Natural killer cell (primary cell): ENCODE measurements at places on chromosomes 6 and 20.

GRCh38 chr6:139152892-139153271, 18.0 kb downstream of the HECA start:
- DNase-seq, result no peak

DNA sequence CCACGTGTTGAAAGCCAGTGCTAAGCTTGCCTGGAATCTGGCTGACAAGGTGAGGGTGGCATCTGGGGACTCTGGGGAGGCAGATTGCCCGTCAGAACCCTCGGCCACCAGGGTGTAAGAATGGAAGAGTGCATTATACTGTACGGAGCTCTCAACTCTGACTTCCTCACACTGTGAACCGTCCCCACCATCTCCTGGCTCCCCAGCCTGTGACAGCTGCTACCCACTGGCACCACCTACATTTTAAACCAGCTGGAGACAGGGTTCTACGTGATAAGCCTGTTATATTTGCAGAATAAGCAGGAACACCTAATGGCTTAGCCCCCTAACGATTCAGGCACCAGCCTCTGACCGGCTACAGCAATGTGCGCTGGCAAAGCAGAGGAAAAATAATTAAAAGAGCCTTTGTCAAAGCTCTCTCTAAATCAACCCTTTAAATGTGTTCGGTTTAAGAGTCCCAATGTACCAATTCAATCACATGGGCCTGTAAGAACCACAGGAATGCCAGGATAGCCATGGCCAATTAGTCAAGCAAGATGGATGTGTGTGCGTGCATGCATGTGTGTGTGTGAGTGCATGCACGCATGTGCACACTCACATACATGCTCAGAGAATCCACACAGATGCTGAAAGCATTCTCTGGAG, 89.1 kb upstream of the TAB2 start:
- DNase-seq, result no peak

DNA sequence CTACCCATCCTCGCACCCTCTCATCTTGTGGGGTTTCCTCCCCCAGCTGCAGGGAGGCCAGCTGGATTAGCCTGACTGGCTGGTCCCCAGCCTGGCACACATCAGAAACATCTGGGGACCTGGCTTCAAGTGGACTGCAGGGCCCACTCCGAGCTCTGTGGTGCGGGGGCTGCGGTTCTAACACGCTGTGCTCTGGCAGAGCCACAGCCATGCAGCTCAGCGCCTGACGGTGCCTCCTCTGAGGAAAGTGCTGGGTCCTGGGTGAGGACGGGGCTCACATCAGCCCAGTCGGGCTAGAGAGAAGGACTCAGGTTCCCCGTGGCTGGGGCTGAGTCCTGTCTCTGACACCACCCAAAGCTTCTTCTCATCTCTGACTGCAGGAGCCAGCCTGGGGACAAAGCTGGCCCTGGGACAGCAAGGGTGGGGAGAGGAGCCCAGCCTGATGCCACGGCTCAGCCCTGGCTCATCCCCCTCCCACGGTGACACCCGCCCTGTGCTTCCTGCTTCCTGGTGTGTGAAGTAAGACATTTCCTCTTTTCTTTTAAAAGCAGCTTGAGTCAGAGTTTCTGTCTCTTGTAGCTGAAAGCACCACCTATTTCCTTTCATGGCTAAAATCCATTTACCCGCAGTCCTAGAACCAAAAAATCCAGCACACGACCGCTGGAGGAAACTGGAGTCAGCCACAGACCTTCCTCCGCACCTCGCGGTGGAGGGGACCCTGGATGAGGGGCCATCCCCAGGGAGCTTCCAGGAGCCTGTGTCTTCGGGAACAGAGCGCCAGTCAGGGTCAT, 127.4 kb upstream of the AFDN start:
- no peak for DNase-seq

DNA sequence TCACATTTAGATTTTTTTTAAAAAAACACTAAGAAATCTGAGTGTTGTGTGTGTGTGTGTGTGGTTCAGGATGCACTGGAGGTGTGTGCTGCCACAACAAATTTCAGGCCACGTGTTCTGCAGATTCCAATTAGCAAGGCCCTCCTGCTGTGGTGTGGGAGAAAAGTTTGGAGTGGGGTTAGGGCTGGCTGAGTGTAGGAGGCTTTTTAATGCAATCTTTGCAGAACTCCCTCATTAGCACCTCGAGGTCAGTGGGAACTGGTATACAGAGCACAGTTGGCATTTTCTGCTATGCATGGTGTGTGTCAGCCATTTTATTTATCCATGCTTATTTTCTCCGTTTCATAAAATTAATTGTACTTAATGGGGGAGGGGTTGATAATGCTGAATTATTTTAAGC, 187.6 kb downstream of the SOX4 start:
- DNase-seq, result no peak

- DNase-seq, result no peak
Measured at GRCh38 chr20:42392442-42392841, 774.3 kb upstream of the CHD6 start.

GRCh38 chr6:44656691-44657090, 269.2 kb downstream of the CDC5L start:
- DNase-seq, result no peak

DNA sequence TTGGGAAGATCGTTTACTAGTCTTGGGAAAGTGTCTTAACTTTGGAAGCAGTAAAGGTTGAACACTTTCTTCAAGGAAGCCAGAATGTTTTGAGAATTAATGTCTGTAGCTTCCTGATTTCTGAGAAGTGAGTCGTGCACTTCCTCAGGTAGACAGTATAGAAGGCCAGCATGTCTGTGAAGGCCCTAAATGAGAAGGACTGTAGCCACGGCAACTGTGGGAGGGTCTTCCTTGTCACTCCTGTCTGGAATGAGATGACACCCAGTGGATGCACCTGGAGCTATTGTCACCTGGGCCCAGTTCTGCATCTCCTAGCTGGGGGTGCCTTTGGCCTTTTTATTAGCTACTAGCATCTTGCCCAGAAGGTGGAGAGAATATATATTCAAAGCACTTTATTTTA, 8.8 kb downstream of the STX16 start:
- no peak for DNase-seq

GRCh38 chr6:165321555-165322145, 12.2 kb upstream of the C6orf118 start:
- no peak for DNase-seq

- no peak for DNase-seq
Measured at GRCh38 chr6:75431379-75431778, 62.2 kb downstream of the FILIP1 start.

DNA sequence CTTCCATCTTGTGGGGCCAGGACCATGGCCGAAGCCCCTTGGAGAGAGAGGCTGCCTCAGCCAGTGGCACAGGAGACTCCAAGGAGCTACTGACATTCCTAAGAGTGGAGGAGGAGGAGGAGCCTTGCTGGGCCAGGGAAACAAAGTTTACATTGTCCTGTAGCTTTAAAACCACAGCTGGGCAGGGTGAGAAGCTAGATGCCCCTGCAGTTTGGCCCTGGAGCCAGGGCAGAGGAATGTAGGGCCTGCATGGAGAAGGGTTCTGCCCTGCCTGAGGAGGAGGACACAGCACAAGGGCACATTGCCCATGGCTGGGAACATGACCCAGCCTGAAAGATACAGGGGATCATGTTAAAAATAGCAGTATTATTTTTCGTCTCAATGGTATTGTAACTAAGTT, 37.4 kb downstream of the PLCG1 start:
- DNase-seq, result no peak

GRCh38 chr6:145704143-145704781, 31.1 kb downstream of the EPM2A start:
- DNase-seq, result peak; percentile 7
